NCI-H1048 (cell line): ENCODE measurements at places on chromosomes 13 and 19.

GRCh38 chr13:41668130-41668757 lies 210.9 kb downstream of the RGCC start:
- DNase-seq, result peak; percentile 11

GRCh38 chr19:51901860-51902259 lies 3.0 kb downstream of the ZNF649 start:
- no peak for DNase-seq

- DNase-seq, result no peak
Measured at GRCh38 chr13:40207001-40207478, 459.4 kb downstream of the FOXO1 start.

DNA sequence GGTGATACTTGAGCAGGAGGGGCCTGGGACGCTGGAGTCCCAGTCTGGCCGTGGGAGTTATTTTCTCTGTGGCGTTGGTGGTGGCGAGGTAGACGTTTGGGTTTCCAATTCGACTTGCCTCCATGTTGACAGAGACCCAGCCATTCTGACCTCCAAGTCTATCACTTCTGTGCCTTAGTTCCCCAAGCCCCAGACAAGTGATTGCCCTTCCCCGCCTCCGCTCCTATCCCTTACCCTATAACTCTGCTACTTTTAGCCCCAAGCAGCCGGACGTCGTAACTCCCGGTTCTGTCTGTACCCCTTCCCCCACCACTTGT lies 549 bp downstream of the TIMM50 start:
- DNase-seq, result no peak

GRCh38 chr13:32905063-32905863 lies 111.0 kb upstream of the KL start:
- no peak for DNase-seq

- DNase-seq, result no peak
Measured at GRCh38 chr13:31835932-31836331, 96.6 kb downstream of the RXFP2 start.

- DNase-seq, result no peak
Measured at GRCh38 chr19:17197666-17198065, 17.5 kb upstream of the USE1 start.

DNA sequence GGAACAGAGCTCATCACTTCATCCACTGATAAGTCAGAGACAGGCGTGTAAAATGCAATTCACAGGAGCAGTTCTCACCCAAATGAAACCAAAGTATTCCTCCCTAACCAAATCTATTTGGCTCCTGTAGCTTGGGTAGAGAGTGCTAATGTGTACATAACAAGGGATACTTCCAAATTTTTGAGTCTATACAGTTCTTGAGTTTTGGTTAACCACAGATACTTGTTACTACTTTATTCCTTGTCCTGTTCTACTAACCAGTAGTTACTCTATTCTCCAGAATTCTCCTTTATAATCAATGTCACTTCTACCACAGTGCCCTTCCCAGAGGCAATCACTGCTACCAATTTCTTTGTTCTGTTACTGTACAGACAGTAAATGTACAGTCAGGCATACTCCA lies 57.3 kb downstream of the ELF1 start:
- DNase-seq, result no peak

DNA sequence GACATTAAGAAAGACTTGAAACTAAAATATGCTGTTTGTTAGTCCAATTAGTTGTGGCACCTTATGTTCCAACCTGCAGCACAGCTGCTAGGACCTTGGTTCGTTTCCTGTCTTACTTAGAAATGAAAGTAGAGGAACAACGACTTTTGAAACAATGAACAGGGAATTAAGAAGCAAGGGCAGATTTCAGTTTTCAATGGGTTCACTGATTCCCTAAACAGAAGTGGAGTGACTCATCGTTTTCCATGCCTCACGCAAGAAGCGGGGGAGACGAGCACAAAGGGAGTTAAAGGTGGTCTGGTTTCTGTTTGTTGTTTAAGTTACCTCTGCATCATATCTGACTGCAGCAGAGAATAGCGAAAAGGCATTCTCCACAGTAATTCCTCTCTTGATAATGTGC lies 44.8 kb downstream of the PHF11 start:
- DNase-seq, result no peak

- DNase-seq, result no peak
Measured at GRCh38 chr13:32938907-32939306, 77.3 kb upstream of the KL start.

- no peak for DNase-seq
Measured at GRCh38 chr13:75762076-75762937, 126.2 kb downstream of the LMO7 start.

GRCh38 chr19:5337708-5338655 lies 2.6 kb downstream of the PTPRS start:
- no peak for DNase-seq

DNA sequence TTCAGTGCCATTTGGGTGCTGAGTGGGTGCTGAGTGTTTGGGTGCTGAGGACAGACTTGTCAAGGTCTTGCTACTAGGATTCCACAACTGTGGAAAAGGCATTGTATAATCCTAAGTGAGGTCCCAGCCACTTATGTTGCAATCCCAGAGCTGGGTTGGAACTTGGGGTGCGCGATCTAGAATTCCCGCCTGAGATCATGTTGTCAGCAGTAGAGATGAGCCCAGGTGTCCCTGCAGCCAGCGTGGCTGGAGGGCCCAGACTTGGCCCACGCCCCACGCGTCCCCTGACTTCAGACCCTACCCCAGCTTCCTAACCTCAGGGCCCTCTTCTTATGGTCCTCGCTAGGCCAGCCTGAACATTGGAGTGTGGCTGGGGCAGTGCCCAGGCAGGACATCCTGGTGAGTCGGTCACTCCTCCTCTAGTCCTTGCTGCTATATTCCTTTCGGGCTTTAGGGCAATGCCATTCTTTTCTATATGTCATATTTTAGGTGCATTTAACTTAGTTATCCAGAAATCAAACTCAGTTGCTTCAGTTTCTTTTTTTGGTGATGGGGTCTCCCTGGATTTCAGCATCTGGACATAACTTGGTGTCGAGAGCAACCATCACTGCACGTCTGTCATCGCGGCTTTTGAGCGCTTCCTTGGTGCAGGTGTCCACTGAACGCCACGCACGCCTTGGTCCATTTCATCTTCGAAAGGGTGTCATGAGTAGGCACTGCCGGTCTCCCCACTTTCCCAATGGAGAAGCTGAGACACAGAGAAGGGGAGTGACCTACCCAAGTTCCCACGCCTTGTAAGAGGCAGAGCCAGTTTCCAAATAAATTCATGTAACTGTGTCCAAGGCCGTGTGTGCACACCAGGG lies 46.4 kb upstream of the F7 start:
- no peak for DNase-seq

- no peak for DNase-seq
Measured at GRCh38 chr13:38888309-38888708, 102.3 kb downstream of the STOML3 start.

DNA sequence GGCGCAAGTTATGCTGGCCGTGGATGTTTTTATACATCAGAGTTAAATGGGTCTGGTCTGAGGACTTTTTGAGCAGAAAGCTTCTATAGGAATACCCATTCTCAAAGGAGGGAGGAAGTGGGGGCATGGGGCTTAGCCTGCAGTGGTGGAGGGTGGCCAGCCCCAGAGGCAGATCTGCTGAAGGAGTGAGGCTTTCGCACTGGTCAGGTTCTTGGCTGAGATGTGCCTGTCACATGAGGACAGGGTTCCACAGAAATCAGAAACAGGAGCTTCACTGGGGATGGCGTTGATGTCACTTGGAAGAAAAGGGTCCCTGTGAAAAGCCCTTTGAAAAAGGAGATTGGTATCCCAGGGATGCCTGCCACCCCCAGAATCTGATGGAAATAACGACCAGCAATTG lies 100.7 kb upstream of the MCF2L start:
- DNase-seq, result no peak

- no peak for DNase-seq
Measured at GRCh38 chr13:80039000-80039399, 301.9 kb downstream of the SPRY2 start.

GRCh38 chr19:49676136-49676783 lies 811 bp upstream of the PRMT1 start:
- DNase-seq, result peak; percentile 52

DNA sequence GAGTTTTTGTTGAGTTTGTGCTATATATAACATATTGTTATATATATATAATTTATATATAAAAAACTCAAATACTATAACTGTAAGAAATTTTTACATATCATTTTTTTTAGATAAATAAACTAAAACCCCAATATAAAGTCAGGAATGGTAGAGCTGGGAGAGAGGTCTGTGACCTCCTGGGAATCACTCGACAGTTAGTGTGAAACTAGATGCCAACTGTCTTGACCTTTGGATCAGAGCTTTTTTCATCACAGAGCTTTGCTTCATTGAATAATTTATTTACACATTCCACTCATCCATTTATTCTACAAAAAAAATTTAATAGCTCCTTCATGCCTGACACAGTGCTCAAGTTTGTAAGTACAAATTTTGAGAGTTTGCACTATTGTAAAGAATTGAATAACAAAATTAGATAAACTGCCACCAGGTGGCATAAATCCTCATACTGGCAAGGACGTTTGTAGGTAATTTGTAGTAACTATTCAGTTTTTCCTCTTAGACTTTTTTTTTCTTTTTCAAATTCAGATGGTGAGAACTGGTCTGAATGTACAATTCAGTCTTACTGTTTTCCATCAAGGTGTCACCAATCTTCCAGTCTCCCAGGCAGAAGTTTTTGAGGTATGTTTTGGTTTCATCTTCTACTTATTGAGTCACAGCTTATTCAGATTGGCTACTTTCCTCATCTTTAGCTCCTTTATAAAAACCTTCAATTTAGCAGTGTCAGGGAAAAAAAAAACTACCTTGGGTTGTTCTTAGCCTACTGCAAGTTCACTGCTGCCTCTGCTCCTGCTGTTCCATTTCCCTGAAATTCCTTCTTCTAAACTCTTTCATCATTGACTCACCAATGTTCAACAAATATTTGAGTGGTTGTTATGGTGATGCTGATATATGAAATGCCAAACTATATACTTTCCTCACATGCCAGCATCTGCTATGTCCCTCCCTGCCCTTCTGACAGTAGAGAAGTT lies 28.7 kb downstream of the LACC1 start:
- DNase-seq, result no peak

GRCh38 chr19:10431943-10432735 lies 11.8 kb downstream of the PDE4A start:
- no peak for DNase-seq

DNA sequence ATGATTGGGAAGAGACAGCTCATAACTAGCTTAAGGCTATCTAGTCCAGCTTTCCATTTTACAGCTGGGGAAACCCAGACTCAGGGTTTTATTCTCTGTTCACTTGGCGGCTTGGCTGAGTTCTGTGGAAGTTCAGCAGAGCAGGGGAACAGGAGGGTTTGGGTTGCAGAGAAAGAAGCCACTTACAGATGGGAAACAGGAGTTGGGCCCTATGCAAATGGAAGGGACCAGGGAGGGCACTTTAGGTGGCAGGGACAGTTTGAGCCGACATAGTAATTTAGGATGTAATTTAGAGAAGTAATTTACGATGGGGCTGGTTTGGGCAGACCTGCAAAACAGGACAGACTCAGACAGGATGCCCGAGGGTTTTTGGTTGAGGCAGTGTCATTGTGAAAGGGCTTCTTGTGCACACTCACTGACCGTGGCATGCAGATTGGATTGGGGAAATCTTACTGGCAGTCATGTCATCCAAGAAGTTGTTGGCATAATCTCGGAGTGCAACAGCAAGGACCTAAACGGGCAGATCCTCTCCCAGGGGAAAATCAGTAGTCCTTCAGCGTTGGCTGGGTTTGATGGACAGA lies 47.3 kb upstream of the GPR183 start:
- DNase-seq, result no peak

GRCh38 chr13:51674276-51674675 lies 90.0 kb downstream of the WDFY2 start:
- DNase-seq, result peak; percentile 26
